Activated CD8-positive, alpha-beta memory T cell treated with anti-CD3 and anti-CD28 coated beads, Interleukin-2, amount 50 U/mL, for 48 hours (primary cell): ENCODE measurements at places on chromosomes 3 and 15.

DNA sequence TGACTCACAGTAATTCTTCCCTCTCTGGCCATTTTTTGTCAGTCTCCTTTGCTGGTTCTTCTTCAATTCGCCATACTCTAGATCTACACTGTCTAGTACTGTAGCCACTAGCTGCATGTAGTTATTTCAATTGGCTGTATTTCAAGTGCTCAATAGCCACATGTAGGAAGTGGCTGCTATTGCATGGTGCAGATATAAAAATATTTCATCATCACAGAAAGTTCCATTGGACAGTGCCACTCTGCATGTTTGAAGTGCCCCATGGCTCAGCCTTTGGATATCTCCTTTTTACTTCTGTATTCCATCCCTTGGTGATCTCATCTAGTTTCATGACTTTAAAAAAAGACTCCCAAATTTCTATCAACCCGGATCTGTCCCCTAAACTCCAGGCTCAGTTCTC lies 22.1 kb downstream of the PPP2R3A start:
- no peak for DNase-seq

DNA sequence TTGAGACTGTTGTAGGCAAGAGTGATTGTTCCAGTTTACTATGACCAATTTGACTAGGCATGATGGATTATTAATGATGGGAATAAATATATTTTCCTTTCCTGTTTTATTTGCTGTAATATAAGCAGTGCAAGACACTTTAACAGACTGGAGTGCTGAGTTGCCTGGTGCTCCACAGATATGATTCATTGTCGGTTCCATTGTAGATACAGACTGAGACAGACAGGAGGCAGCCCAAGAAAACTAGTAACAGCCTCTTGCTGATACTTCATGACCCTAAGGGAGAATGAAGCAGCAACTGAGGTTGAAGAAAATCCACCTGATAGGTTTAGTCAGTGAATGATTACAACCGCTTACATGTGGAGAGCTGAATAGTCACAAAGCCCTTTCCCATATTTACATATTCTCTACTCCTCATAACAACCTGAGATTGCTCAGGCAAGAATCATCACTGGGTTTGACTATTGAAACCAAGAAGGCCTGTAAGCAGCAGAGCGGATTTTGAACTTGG lies 235.1 kb upstream of the TPRG1 start:
- DNase-seq: no peak

DNA sequence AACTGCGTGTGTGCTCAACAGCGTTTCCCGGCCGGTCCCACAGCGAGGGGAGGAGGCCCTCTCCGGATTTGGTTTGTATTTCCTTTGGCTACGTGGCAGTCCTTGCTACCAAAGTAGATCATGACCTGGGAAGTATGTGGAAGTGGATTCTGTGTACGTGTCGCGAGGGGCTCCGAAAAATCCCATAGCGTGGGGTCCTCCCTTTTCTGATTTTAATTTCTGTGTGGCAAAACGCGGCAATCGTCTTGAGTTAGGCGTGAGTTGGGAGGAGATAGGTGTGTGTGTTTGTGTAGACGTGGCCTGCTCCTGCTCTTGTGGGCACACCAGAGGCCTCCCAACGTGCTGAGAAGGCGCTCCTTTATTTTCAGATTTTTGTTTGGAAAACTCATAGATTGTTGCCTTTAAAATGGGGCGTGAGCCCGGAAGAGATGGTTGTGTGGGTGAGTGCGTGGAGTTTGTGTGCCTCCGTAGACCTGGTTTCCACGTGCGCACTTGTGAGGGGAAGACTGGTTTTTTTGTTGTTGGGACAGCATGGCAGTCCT lies 1.2 kb downstream of the TRIM71 start:
- DNase-seq: no peak

DNA sequence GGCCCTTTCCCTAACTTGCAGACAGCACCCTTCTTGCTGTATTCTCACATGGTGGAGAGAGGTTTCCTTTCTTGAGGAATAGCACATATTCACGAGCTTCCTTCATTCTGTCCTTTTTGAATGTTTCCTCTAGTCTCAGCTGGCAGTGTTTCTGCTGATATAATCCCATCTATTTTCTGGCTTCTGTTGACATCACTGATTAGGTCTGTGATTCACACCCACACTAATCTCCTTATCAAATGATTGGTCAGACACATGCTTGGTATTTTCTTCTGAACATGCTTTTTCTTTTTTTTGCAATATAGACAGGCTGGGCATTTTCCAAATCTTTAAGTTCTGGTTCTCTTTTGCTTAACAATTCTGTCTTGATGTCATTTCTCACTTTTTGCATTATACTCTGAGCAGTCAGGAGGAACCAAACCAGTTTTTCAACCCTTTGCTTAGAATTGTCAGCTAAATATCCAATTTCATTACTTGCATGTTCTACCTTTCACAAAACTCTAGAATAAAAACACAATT lies 65.4 kb downstream of the OXSM start:
- DNase-seq: no peak

DNA sequence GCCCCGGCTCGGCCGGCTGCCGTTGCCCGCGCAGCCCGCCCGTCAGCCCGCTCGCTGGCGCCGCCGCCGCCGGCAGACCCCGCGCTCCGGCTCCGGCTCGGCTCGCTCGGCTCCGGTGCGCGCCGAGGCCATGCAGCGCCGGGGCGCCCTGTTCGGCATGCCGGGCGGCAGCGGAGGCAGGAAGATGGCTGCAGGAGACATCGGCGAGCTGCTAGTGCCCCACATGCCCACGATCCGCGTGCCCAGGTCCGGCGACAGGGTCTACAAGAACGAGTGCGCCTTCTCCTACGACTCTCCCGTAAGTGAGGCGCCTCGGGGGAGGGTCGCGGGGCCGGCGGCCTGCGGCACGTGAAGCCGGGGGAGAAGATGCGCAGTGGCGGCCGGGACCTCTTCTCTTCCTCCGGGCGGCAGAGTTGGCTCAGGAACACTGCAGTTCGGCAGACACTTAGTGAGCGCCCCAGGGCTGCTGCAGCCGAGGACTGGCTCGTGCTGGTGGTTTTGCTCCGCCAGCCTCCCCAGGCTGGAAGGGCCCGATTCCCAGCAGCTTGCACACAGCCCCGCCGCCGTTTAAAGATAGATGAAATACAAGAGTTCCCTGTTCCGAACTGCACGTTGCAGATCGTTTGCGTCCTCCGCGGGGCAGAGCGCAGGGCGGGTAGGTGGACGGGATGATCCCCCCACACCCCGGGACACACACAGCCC lies 407 bp downstream of the USP13 start:
- peak; percentile 83 for DNase-seq

DNA sequence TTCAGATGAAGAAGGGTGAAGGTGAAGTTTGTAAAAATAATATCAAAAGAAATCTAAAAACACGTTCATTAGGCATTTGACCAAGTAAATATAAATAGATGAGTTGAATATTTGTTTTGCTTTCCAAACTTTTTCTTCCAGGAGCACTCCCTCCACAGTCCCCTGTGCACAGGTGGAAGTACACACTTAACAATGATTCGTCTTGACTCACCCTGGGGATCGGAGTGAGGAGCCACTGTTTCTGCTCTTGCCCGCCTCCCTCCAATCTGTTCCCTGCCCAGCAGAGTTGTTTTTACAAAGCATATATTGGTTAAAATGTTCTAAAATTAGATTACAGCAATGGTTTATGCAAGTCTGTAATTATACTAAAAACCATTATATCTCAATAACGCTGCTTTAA lies 175.1 kb downstream of the PTPRG start:
- no peak for DNase-seq
